Lower leg skin (tissue), 4 donors: ENCODE measurements at places on chromosomes 2 and 18. TPM values are rescaled to one million over a fixed set of nuclear protein-coding genes. Genes with fewer than 3 reads are reported as not detected.

GRCh38 chr2:40281021-40281940 is 170.6 kb downstream of the SLC8A1 start:
- no peak for DNase-seq

Gene TGFA
- total RNA-seq: 64.9 TPM

Gene FAM110C
- 31.3 TPM for total RNA-seq

- DNase-seq: no peak
Measured at GRCh38 chr2:30481323-30481800, 34.3 kb downstream of the LCLAT1 start.

- no peak for DNase-seq
Measured at GRCh38 chr2:239963646-239964205, 61.4 kb downstream of the NDUFA10 start.

- no peak for DNase-seq
Measured at GRCh38 chr2:68561372-68561771, 82.0 kb upstream of the PROKR1 start.

GRCh38 chr2:164644036-164644700 is 22.9 kb upstream of the GRB14 start:
- DNase-seq: no peak

GRCh38 chr2:199499005-199499404 is 41.3 kb upstream of the SATB2 start:
- no peak for DNase-seq

Gene PLA2R1
- total RNA-seq: 18.3 TPM

DNA sequence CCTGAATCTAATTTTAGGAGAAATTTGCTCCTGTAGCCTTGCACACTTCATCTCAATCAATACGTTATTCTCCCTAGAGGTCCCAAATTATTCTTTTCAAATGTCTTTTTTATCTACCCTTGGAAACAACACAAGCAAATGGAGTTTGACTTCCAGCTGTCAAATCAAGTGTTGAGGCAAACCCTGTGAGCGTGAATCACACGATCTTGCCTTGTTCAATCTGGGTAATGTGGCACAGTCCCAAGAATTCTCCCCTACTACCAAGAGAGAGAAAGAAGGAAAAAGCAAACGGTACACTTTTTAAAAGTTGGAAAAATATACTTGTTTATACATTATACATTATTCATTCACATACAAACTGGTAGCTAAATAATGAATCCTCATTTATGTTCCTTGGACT is 2035.3 kb upstream of the CELF4 start:
- no peak for DNase-seq

Gene TDRD15
- not detected for total RNA-seq

Gene CD8A
- 0.84 TPM for total RNA-seq

Gene KCNJ3
- total RNA-seq: 0.42 TPM

Gene GALNT13
- 5.2 TPM for total RNA-seq

DNA sequence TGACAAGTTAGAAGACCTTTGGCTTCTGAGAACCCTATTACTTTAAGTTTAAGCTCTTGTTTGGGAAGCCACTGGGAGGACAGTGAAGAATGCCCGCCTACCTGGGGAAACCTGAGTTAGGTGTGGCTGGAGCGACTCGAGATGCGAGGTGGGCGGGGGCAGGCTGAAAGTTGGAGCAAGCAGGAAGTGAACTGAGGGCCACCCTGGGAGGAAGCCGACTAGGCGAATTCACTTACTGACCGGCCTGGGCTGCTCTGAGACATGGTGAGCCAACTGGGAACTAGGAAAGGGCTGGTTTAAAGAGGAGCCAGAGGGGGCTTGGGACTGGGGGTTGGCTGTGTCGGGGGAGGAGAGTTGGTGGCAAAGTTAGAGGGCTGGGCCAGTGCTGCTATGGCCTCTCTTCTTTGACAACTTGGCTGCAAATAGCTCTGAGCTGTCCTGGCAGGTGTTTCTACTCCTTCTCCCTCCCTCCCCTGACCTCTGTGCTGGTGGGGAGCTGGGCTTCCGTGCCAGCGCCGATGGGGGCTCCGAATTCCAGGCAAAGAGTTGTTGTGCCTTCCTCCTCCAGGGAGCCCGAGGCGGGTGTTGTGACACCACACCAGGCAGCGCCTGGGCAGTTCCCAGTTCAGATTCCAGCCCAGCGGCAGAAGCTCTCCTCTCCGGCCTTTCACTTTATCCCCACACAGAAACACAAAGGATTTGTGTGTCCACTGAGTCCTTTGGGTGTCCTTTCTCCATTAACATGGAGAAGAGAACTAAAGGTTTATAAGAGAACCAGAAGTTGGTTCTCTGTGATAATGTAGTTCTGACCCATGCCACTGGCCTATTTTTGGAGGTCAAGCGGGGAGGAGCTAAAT is at the start of gene VAMP8:
TSS of gene VAMP8 (plus strand) at position 201 of the 857 bp plus-strand sequence. CDS start at position 262, 61 bp downstream.
- DNase-seq: peak; percentile 77

- DNase-seq: no peak
Measured at GRCh38 chr2:73986085-73986681, 1.5 kb downstream of the TET3 start.

DNA sequence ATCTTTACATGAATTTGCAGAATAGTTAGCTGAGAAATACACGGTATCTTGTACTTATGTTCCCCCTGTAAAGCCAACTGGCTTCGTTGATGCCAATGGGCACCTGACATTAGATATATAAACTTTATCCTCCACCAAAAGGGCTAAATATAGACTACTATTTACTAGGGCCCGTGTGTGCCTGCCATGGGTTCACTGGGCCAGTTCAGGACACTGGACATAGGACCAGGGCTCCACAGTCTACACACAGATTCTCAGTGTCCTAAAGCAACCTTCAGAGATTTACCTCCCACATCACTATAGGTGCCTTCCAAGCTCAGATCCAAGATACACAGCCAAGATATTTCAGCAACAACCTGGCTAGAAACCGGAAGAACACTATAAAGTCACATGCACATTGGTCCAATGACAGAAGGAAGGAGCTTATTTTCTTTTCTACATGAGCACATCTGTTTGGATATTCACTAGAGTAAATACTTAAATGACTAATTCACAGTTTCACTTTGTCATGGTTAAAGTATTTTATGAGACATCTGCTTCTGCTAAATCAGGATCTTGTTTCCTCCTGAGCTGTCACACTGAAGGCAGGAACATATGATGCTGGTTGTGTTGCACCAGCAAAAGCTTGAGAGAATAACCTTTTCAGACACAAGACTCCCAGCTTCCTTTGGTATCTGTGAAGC is 95.1 kb downstream of the MYO5B start:
- DNase-seq: no peak

DNA sequence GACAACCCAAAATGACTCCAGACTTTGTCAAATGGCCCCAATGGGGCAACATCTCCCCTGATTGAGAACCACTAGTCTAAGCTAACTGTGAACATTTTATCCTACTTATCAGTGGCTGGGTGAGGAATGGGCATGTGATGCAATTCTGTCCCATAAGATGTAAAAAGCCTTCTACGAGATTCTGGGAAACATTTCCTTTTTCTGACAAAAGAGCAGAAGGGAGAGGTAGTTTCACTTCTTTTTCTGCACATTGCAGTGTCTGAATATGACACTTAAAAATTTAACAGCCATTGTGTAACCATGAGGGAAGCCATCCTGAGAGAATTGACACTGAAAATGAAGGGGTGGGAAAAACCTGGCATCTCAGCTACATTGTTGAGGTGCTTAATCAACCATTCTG is 17.3 kb upstream of the MARCHF4 start:
- DNase-seq: no peak

DNA sequence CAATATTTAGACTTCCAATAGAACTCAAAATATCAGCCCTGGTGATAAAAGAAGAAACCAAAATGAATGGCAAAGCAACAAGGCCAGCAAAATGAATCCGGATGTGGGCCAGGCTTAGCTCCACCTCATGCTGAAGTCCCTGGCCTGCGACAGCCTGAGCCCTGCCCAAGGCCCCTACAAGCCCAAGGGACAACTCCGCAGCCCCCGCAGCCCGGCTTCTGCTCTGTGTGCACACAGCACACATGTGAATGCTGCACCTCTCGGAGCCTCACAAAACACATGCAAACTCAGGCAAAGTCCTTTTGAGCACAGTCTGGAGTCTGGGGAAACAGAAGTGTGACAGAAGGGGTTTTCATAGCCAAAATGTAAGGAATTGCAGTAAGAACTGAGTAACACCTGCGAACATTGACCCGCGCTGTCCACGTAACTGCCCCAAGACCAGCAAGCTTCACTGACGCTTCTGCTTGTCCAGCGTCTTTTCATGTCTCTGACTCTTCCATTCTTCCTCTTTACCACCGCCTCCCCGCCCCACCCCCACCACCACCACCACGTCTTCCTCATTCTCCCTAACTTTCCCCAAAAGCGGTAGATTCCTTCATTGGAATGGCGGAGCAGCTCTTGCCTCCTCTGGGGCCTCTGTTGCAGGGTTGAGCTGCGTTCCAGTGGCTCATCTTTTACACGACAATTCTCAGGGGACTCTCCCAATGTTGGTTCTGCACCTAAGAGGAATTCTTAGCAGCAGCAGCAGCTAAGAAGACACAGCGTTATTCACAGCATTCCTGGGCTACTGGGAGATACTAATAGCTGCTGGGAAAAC is 136.4 kb upstream of the COPS8 start:
- peak; percentile 79 for DNase-seq
